Activated CD4-positive, CD25-positive, alpha-beta regulatory T cell (primary cell): ENCODE measurements at places on chromosomes 2 and 18.
A peak's percentile ranks its signal among the peaks of the same experiment; 100 is the strongest.

- no peak for DNase-seq
Observed at GRCh38 chr2:1451422-1451821, 38.2 kb downstream of the TPO start.

DNA sequence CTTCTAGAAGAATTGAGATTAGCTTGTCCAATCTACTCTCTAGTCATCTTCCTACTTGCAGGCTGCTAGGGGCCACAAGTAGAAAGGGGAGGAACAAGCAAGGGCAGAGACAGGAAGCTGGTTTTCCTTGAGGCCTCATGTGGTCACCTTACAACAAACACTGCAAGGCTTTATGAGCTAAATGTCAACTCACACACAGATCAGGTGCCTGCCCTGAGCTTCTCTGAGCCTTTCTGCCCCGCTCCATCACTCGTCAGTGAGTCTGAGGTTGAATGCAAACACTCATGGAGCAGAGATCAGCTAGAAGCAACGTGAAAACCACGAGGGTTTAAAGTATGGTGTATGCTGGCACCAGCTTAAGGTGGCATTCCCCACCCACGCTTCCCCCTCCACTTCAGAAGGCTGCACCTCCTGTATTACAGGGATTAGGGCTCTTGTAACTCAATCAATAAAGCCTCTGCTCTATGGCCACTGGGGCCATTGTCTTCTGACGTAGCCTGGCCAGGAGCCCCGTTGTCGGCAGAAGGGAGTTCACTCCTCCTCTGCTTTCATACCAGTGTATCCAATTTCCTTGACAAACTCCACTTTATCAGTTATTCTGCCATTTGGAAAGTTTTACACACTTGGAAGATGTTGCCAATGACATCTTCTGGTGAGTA is 5.4 kb upstream of the CRYGC start:
- DNase-seq, result no peak

- no peak for DNase-seq
Observed at GRCh38 chr2:207845202-207845864, 75.6 kb upstream of the FZD5 start.

- DNase-seq, result no peak
Observed at GRCh38 chr2:138428710-138429440, 72.7 kb upstream of the SPOPL start.

DNA sequence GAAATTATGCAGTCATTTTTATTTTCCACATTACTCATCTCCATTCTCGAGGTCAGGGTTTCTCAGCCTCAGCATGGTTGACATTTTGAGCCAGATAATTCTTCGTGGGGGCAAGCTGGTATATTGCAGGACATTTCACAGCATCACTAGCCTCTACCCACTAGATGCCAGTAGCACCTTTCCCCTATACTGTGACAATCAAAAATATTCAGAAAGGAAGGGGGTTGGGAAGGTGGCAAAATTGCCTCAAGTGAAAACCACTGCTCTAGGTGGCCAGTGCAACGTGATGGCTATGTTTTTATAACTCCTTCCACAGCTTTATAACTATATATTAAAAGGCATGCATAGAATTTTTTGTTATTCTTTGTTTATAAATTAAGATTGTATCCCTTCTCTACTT is 294.5 kb downstream of the CNTNAP5 start:
- no peak for DNase-seq

- DNase-seq, result no peak
Observed at GRCh38 chr18:24104486-24104885, 34.4 kb upstream of the CABYR start.

GRCh38 chr2:147792966-147793617 is 51.7 kb upstream of the ACVR2A start:
- DNase-seq, result no peak

DNA sequence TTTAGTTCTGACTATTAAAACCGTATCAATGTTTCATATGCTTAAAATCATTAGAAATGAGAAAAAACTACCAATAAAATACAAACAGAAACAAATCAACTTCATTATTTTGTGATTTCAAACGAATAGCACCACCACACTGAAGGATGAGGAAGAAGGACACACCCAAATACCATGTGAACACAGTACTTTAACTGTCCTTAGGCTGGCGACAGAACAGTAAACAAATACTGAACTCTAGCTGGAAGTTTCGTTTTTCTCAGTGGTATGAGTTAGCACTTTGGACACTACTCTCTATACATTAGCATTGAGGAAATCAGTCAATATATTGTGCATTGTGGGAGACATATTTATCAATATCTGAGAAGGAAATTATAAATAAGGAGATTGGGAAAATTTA is 202.4 kb upstream of the AGAP1 start:
- no peak for DNase-seq

DNA sequence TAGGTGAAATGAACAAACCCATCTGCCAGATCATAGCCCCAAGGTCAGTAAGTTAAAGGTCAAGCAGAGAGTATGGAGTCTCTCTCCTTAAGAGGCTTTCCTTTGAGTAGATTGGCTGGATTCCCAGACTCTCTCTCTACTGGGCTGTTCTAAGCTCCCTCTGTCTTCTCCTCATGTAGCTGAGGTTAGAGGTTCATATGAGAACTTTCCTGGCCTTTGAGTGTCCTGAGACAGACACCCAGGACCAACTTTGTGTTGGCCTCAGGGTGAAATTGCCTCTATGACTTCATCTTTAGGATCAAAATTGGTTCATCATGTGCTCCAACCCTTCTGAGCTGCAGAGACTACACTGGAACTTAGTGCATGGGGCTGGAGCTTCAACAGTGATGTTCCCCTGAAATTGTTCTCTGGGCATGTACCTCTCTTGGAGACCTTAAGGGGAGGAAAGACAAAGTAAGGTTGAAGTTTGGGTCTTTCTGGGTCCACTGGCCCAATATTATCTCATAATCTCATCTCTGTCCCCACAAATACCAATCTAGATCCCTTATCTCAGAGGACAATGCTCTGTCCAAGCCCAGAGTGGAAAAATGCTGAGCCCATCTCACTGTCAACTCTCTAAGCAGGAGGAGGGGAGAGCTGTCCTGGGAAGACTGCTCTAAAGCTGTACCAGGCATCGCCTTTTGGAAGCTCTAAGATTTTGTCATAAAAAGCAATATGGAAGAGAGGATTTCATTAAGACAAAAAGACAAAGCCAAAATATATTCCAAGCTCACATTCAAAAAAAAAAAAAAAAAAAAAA is 177.3 kb upstream of the ARL4C start:
- DNase-seq, result no peak

DNA sequence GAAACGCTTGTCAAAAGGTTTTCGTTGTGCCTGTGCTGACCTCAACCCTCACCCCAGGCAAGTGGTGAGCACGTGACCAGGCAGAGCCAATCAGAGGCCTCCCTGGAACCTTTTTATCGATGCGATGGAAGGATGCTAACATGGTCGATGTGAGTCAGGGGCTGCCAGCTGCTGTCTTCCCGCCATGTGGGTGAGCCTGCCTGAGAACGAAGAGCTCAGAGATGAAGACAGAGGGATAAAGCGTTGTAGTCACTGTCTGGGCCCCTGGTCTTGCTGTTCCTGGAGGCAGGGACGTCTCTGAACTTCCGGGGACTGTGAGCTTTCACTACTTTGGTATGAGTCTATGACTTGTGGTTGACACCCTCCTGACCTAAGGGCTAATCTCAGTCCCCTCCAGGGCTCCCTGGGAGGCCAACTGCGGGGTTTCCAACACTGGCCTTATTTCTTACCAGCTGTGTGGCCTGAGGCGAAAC is 18.6 kb downstream of the DNMT3A start:
- peak; percentile 30 for DNase-seq

- DNase-seq, result no peak
Observed at GRCh38 chr2:238720232-238720672, 127.6 kb upstream of the TWIST2 start.

GRCh38 chr2:219598308-219599078 is 836 bp downstream of the STK11IP start:
- no peak for DNase-seq

GRCh38 chr2:37471994-37472393 is 127.6 kb downstream of the QPCT start:
- DNase-seq, result no peak

DNA sequence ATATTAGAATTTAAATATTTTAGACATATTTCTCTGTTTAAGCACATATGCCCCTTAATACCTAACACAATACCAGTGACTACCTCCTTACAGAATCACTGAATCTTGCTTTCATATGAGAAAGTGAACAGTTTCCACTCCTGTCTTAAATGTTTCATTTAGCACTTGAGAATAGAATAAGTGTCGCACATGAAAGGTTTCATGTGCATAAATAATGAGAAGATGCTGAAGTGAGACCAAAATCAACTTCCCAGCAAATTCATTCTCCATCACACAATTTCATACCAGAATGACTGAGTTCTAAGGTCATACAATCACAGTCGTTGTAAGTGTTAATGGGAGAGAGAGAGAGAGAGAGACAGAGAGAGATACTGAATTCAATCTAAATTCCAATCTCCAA is 51.2 kb downstream of the ATIC start:
- DNase-seq, result no peak
